NCI-H526 (cell line): ENCODE measurements at places on chromosomes 12 and 14.
A peak's percentile ranks its signal among the peaks of the same experiment; 100 is the strongest.

DNA sequence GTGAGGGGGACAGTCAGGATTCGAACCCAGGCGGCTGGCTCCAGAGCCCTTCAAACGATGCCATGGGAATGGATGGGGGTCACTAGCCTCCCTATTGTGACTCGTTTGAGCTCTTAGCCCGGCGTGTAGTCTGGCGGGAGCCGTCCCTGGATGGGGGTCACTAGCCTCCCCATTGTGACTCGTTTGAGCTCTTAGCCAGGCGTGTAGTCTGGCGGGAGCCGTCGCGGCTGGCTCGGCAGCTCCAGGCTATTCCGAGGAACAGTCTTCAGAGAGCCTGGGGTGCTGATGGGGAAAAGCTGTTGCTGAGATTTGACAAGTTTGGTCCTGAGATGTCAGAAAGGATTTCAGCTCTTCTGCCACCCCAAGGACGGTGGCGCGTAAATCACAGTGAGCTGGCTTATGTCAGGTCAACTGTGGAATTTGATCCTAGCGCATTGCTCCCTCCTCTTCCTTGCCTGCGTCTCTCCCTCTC is 58.3 kb downstream of the CALM1 start:
- DNase-seq, result no peak

DNA sequence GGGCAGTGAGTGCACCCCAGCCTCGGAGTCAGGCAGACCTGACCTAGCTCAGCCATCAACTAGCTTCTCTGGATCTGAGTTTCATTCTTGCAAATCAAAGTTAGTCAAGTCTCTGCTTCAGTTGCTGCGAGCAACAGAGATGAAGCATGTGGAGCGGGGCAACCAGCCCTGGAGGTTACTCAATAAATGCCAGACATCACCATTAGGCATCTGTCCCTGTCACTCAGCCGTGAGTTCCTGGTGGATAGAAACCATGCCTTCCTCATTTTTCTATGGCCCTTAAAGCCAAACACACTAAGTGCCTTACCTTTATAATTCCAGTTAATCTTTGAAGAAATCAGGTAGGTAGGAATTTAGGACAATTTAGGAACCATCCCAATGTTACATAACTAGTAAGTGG is 19.3 kb downstream of the RFX4 start:
- no peak for DNase-seq

GRCh38 chr14:36847366-36847765 is 185.7 kb downstream of the PAX9 start:
- DNase-seq, result no peak

GRCh38 chr12:51362747-51363342 is 16.4 kb upstream of the CELA1 start:
- DNase-seq, result no peak

DNA sequence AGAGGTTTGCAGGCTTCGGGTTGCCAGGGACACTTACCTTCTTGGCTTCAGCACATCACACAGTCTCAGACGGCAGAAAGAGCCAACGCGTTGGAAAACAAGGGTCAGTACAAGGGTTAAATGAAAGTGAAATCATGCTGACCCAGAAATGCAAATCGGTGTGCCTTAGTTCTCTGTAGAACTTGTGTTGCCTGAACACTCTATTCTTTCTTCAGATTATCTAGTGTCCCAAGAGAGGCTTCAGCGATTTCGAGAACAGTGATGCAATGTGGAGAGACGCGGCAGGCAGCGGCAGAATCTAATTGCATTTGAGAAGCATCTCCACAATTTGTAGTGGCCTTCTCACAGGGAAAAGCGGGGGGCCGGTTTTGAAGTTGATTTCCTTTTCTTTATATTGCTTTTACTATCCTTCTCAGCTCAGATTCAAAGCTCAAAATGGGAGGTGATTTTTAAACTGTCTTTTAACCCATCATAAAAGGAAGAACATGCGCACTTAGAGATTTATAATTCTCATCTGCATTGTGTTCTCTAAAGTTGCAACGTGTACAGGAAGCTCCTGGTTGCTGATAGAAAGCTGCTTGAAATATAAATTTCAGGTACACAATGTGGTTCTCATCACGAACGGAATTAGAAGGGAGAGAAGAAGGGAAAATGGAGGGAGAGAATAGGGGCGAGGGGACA is 67.8 kb upstream of the EGLN3 start:
- DNase-seq, result peak; percentile 70

DNA sequence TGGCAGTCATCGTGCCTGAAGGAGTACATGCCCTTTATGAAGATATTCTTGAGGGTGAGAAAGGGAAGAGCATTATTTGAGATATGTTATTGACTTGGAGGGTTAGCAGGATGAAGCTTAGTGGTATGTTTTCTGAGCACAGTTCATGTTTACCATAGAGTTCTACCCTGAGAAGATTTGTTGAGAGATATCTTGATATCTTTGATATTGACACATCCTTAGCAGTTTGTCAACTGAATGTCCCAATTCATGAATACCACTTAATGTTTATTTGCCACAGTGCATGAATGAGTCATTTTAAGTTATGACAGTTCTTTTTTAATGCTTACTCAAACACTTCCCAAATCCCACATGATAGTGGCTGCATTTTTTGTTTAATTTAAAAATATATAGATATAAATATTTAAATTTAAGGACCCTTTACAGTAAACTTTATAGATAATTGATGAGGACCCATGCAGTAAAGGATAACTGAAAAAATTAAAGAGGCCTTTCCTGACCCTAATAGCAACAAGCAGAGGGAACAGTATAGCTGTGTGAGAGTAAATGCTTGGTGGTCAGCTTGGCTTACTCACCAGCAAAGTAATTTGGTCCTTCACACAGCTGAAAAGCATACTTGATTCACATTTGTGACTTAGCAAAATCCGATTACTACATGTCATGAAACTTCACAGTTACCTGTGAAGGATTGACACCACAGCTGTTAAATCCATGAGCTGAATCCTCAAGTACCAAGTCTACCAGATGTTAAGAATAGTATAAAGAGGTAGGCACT is 25.8 kb downstream of the SLC39A9 start:
- DNase-seq, result no peak

DNA sequence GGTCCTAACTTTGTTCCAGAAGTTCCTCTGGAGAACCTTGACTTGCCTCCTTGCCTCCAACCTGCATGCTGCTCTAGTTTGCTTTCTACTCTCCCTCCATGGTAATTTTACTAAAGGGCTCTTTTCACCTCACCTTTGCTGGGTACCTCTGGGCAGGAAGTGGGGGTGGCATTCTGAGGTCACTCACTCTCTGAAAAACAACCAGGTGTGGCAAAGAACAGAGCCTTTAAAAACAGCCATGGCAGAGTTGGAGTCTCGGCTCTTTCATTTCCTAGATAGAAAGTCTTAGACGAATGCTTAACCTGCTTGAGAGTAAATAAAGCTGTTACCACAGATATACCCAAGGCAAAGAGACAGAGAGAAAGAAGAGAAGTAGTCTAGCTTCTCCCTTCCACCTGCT is 827.9 kb downstream of the BCL11B start:
- no peak for DNase-seq

DNA sequence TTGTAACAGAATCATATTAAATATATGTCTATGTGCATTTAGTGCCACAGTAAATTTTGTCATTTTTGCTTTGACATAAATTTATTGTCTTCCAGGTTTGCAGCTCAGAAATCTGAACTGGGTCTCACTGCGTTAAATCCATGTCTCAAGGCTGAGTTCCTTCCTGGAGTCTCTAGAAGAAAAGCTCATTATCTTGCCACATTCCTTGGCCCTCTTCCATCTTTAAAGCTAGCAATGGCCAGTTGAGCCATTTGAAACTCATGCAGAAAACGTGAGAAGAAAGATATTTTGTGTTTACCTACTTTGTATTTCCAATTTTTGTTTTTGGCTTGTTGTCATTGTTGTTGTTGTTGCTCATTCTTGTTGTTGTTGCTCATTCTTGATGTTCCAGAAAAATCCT is 10.7 kb downstream of the PRH1 start:
- no peak for DNase-seq

DNA sequence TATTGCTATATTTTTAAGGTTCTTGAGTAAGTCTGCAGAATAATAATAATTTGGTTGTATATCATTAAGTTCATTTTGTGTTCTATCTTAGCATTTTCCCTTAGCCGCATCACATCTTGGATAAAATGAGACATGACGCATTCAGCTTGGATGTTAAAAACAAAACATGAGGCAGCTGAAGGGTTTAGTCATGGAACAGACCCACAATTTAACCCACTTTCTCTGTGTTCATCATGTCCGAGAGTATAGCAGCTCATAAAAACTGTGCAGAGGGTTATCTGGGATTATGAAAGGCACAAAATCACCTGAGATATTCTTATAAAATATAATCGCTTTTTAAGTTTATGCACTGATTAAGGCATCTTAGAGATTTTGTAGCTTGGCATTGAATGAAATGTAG is 219.3 kb downstream of the TRHDE start:
- DNase-seq, result no peak

DNA sequence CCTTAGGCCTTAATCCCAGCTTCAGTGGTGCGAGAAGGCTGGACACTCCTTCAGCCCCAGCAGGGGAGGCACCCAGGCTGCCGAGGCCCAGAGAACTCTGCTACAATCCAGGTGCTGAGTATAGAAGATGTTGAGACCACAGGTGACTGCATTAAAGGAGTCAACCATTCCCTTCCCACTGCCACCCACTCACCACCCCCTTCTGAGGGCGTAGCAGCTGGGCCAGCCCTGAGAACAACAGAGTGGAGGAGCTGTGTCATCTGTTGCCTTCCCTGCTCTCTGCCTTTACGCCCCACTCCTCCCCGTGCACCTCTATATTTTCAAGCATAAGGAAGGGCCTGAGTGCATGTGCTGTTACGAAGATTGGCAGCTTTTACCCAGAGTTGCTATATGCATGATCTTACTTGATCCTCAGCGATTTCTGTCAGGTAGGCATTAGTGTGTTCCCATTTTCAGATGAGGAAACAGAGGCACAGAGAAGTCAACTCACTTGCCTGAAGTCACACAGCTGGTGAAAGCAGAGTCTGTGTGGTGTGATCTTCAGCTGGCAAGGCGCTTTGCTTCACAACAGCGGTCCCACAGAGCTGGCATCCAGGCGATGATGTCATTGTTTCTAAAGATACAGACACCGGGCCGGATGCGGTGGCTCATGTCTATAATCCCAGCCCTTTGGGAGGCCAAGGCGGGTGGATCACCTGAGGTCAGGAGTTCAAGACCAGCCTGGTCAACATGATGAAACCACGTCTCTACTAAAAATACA is 46.7 kb downstream of the RIN3 start:
- no peak for DNase-seq

GRCh38 chr12:39503439-39503838 is 60.5 kb upstream of the KIF21A start:
- no peak for DNase-seq

GRCh38 chr14:104374718-104375080 is 204.9 kb upstream of the C14orf180 start:
- no peak for DNase-seq

DNA sequence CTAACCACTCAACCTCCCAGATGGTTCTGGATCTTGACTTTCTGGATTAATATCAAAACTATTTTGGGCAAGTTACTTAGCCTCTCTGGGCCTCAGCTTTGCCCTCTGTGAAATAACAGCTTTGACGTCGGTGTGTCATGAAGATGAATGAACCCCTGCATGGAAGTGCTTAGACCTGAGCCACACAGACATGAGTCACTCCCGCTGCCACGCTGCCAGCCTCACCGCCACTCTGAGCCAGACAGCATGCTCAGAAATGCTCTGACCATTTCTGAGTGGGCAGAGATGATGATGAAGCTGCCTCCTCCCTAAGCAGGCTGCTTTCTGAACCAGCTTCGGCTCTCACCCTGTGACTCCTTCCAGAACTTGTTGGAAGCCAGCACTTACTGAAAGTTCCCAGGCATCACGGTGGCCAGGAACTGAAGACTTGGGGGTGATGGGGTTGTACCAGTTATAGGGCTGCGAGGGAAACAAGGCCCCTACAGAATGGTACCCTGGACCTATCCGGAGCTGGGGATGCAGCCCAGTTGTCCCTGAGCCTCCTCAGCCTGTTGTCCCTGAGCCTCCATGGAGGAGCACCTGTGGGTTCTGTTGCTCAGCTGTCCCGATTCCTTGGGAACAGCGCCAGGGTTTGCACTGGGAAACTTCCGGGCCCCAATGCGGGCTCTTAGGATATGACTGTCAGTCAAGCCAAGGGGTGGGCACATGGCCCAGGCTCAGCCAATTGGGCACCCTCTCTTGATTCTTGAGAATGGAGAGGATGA is 2.0 kb upstream of the CCDC197 start:
- no peak for DNase-seq

DNA sequence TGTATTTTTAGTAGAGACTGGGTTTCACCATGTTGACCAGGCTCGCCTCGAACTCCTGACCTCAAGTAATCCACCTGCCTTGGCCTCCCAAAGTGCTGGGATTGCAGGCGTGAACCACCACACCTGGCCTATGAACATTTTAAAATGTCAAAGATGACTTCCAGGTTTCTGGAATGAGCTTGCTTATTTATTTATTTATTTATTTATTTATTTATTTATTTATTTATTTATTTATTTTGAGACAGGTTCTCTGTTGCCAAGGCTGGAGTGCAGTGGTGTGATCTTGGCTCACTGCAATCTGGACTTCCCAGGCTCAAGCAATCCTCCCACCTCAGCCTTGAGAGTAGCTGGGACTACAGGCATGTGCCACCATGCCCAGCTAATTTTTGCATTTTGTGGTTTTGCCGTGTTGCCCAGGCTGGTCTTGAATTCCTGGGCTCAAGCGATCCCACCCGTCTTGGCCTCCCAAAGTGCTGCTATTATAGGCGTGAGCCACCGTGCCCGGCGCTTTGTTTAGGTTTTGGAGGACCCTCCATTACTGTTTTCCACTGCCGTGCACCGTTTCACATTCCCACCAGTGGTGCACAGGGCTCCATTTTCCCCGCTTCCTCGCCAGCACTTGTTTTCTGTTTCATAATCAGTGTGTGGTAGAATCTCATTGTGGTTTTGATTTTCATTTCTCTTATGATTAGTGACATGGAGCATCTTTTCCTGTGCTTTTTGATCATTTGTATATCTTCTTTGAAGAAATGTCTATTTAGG is 6.4 kb upstream of the CFAP251 start:
- peak; percentile 28 for DNase-seq

DNA sequence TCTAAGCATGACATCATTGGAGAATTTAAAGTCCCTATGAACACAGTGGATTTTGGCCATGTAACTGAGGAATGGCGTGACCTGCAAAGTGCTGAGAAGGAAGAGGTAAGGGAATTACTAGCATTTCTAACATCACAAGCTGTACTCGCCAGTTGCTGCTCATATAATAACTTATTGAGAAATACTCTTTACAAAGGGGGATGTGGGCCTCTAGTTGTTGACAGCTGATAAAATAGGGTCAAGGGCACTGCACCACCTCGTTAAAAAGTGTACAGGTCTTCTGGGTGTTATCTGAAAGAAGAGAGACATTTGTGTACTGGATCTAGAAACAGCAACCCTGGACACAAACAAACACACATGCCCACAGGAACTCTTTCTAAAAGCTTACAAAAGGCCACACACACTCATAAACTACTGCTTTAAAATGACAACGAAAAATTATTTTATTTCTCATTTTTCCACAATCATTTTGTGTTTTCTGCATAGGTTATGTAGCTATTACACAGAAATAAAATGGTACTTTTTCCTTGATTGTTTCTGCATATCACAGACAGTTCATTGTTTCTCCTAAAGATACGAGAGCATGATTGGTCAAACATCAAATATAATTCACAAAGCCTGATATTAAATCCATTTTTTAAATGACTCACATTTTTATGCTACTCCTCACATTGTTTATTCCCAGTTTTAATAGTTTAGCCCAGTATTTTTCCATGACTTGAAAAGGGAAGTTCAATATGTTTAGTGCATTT is 391.1 kb downstream of the PAWR start:
- no peak for DNase-seq

GRCh38 chr12:92943482-92944250 is 14.6 kb upstream of the EEA1 start:
- no peak for DNase-seq

- no peak for DNase-seq
Measured at GRCh38 chr14:105466531-105467248, 7.9 kb upstream of the CRIP2 start.
